Mucosa of gallbladder (tissue), 1 donor: ENCODE measurements at places on chromosomes 6 and 20. TPM values are rescaled to one million over a fixed set of nuclear protein-coding genes. Genes with fewer than 3 reads are reported as not detected.
A peak's percentile ranks its signal among the peaks of the same experiment; 100 is the strongest.

GRCh38 chr6:117613920-117614560, 11.7 kb upstream of the GOPC start:
- DNase-seq = no peak

DNA sequence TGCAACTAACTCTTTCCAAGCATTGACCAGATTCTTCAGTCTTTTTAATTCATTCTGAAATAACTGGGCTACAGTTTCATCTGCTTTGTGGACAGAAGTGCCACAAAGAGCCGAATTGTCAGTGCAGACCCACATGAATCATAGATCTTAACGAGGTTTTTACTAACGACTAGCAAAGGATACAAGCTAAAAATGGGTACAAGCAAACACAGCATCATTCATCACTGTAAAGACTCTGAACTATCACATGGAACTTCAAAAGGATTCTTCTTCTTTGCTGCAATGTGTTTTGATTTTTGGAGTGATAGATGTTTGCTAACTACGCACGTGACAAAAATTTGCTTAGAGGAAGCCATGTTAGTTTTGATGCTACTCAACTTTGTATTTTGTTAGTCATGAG, 227.1 kb downstream of the ESR1 start:
- no peak for DNase-seq

Gene EPPIN
- not detected for total RNA-seq

GRCh38 chr20:37354210-37355195, 8.6 kb downstream of the SRC start:
- DNase-seq = peak; percentile 80

Gene FNDC11
- total RNA-seq = 1.4 TPM

DNA sequence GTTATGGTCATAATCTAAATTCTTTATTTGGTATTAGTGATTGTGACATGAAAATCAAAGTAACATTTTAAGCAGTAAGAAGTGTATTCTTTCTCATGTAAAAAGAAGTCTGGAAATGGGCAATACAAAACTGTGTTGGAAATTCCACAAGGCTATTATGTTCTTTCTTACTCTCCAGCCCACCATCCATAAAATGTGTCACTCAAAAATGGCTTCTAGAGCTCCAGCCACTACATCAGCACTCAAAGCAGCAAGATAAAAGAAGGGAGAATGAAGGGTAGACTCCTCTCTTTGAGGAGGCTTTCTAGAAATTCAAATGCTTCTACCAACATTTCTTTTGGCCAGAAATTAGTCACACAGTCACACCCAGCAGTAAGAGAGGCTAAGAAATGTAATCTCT, 18.4 kb downstream of the PDSS2 start:
- no peak for DNase-seq

Gene FUT9
- total RNA-seq = 0.49 TPM

GRCh38 chr20:24960302-24960801, 11.3 kb downstream of the CST7 start:
- DNase-seq = peak; percentile 8

DNA sequence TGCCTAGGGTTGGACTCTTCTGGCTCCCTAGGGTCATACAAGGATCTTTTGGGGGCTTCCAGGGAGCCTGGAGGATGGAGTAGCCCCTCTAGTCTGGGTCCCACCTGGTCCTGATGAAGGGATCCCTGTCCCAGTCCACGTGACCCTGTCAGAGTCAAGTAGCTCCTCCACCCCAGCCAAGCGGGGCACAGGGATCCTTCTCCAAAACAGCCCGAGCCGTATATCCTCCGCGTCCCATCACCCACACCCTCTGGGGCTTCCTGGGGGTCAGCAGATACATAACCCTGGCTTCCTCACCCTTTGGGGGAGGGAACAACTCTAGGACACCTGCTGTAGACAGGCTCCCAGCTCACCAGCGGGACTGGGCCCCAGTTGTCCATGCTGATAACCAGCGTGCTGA, 28.0 kb downstream of the BPIFB1 start:
- no peak for DNase-seq

- DNase-seq = no peak
These were observed 4.0 kb upstream of the CNKSR3 start for GRCh38 chr6:154514481-154514880.

GRCh38 chr6:166244353-166245045, 63.7 kb downstream of the PRR18 start:
- no peak for DNase-seq

GRCh38 chr6:14751645-14752175, 494.2 kb upstream of the JARID2 start:
- DNase-seq = no peak

Gene PCMT1
- 50.9 TPM for total RNA-seq

Gene HLA-DQB2
- total RNA-seq = 4.0 TPM

DNA sequence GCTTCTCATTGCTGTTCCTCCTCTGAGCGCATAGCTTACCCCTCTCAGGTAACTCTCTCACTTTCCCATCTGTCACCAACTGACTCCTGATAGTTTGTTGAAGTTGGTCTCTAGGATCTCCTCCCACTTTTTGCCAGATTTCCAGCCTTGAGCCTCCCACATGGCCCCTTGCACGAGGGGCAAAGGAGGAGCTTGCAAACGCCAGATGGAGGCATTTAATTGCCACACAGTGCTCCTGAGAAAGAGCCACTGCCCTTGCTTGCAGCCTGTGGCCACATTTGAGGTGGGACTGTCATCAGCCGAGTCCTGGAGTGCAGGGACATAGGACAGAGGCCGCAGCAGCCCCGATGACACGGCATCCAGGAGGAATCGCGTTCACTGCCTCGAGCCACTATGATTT, 348.7 kb downstream of the SMOC2 start:
- DNase-seq = no peak

- no peak for DNase-seq
These were observed 17.3 kb downstream of the TULP4 start for GRCh38 chr6:158329531-158329930.

DNA sequence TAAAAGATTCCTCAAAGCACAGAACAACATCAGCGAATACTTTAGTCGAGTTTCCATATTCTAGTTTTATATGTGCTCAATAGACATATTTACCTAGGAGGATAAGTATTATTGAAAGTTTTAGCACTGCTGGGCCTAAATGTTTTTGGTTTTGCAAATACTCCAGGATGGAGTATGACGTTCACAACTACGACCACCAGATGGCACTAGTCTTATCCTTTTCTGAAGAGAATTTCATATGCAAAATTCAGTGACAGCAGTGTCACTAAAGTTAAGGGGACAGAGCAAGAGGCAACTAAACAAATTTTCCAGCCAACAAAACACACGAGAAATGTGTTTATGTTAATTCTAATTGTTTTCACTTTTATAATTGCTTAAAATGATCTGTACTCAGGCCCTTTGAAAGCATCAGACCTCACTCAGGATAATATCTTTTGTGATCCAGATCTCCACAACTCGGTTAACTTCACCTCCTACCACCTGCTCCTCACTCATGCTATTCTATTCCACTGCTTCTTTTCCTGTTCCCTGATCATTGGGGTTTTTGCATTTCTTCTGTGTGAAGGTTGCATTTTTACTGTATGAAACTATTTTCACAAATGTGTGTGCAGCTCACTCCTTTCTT, 220.8 kb downstream of the TRDN start:
- peak; percentile 51 for DNase-seq

DNA sequence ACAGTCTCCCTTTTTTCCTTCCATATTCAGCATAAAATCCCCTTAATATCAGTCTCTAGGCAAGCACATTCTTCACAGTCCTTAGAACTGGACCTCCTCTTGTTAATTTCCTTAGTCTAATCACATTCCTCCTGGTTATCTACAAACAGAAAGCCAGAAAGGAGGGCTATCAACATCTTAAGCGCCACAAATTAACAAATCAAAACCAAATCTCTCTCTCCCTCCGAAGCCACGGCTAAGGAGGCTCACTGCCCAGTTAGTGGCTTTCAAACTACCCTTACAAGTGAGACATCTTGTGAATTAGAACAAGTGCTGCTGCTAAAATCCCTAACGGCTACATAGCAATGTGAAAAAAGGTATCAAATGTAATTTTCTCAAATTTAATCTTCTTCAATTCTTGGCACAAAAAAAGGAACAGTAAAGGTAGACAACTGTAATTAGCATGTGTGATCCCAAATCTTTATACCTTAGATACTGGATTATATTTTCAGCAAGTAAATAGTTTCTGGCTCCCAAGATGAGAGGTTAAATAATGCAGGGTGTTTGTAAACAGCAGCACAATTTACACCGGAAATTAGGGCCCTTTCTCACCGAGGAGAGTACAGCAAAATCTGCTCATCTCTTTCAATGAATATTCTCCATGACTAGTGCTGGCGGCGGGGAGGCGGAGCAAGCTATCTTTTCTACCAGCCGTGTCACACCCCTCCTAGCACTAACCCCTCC, 1.4 kb upstream of the TRIM39 start:
- DNase-seq = peak; percentile 38

GRCh38 chr6:139857143-139857542, 482.7 kb upstream of the CITED2 start:
- no peak for DNase-seq
